Caco-2 (cell line): ENCODE measurements at places on chromosomes 4 and X. TPM values are rescaled to one million over a fixed set of nuclear protein-coding genes. Genes with fewer than 3 reads are reported as not detected.

GRCh38 chrX:118392716-118393115 is 46.8 kb downstream of the WDR44 start:
- H3K4me3 ChIP-seq: no peak overlapping the region
- no peaks in the 10 kb centered on the region for H3K36me3 ChIP-seq
- no peak overlapping the region for H3K27ac ChIP-seq
- no peak for DNase-seq

DNA sequence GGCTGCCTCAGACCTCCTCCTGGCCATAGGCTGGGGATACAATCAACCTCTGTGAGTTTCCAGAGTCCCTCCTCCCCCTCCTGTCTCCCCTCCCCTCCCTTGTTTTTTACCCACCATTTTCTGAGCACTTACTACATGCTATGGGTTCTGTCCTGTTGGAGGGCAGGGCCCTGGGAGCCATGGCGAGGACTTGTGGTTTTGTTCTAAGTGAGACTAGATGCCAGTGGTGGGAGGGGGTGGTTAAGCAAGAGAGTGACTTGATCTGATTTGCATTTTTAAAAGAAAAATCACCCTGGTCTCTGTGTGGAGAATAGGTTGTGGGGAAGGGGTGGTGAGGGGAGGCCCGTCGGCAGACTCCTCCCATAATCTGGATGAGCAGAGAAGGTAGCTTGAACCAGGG is 39.5 kb downstream of the EFNB1 start:
- H3K27me3 ChIP-seq: no peaks in the 10 kb centered on the region
- H3K36me3 ChIP-seq: no peaks in the 10 kb centered on the region
- no peak overlapping the region for H3K27ac ChIP-seq

DNA sequence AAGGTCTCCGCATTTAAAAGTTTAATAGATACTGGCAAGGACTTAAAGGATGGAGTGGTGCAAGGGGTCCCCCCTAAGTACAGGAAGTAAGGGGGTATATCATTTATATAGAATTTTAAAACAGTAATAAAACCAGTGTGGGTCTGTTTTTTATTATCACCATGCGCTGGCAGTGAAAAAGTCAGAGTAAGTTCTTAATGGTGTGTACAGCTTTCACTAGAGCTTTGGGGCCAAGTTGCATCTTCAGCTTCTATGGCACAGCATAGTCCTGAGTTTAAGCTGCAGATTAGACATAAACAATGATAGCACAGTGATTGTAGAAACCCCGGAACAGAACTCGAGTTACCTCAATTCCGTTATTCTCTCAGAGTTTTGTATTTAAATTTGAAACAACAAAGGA is 27.6 kb downstream of the RHOH start:
- H3K4me3 ChIP-seq: no peak overlapping the region
- no peaks in the 10 kb centered on the region for H3K36me3 ChIP-seq
- H3K27me3 ChIP-seq: no peaks in the 10 kb centered on the region
- no peak for DNase-seq

GRCh38 chr4:81452452-81453006 is 19.2 kb downstream of the RASGEF1B start:
- H3K4me1 ChIP-seq: no peaks in the 10 kb centered on the region
- no peak for DNase-seq
- H3K4me3 ChIP-seq: no peak overlapping the region
- no peak overlapping the region for H3K27ac ChIP-seq
- H3K27me3 ChIP-seq: no peaks in the 10 kb centered on the region
- H3K36me3 ChIP-seq: no peaks in the 10 kb centered on the region; the same call in 1 of the 2 replicates

GYG2 gene
- total RNA-seq: 44.0 and 50.4 TPM in 2 replicates

MAGEC3 gene
- not detected in 2 replicates for total RNA-seq

- DNase-seq: no peak
- no peak overlapping the region for H3K27ac ChIP-seq
- H3K27me3 ChIP-seq: no peaks in the 10 kb centered on the region
- H3K36me3 ChIP-seq: no peaks in the 10 kb centered on the region
Observed at GRCh38 chrX:928606-929005, 283.8 kb downstream of the CRLF2 start.

GRCh38 chr4:168822481-168822880 is 187.6 kb downstream of the CBR4 start:
- DNase-seq: no peak
- H3K27ac ChIP-seq: no peak overlapping the region
- H3K4me3 ChIP-seq: no peak overlapping the region
- no peaks in the 10 kb centered on the region for H3K36me3 ChIP-seq
- no peaks in the 10 kb centered on the region for H3K27me3 ChIP-seq

SORBS2 gene
- total RNA-seq: 47.7 and 59.7 TPM in 2 replicates

DNA sequence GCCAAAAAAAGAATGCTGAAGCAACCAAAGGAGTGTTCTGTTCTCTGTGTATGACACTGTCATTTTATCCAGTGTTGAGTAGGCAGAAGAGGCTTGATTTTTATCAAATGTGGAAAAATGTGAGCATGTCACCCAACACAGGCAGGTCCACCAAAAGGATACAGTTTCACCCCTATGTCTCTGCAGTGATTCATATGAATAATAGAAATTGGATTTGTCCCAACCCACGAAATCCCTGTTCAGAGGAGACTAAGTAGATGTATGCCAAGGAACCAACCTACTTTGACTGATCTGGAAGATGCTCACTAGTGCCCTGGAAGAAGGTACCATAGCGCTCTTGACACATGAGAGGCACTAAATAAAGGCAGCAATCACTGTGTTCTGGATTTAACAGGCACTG is 72.5 kb downstream of the FGF13 start:
- no peaks in the 10 kb centered on the region for H3K27me3 ChIP-seq
- no peaks in the 10 kb centered on the region for H3K36me3 ChIP-seq
- no peak for DNase-seq
- H3K4me3 ChIP-seq: no peak overlapping the region
- H3K27ac ChIP-seq: no peak overlapping the region
- H3K4me1 ChIP-seq: no peaks in the 10 kb centered on the region

ASIC5 gene
- not detected in 2 replicates for total RNA-seq

DNA sequence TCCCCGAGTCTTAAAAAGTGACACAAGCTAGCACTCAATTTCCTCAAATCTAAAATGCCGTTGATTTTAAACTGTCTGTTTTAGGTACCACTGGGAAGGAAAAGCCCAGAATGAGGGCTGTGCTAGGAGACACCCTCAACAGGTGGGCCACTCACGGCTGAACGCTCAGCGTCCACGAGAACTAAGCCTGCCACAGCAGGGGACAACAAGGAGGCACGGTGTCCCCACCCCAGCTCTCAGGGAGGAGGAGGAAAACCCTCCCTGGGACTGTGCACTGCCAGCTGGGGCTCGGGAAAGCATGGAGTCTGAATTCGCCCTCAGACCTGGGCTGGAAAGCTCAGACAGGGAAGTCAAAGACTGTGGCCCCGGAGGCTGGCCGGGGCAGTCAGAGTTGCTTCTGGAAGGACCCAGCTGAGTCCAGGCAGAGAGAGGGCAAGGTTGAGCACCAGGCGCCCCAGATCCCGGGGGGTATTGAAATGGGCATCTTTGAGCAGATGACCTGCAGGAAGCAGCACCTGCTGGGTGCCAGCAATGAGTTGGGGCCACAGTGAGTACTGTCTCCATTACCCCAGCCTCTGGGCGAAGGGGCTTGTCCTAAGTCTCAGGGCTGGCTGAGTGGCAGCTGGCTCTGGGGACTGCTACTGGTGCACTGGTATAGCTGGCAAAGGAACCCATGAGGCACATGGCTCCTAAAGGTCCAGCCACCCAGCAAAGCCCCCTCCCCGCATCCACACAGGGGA is 769 bp upstream of the CPZ start:
- no peak overlapping the region; the same call in 1 of the 2 replicates for H3K4me3 ChIP-seq
- no peak for DNase-seq
- H3K36me3 ChIP-seq: no peaks in the 10 kb centered on the region
- no peaks in the 10 kb centered on the region; the same call in 1 of the 2 replicates for H3K27me3 ChIP-seq
- no peak overlapping the region for H3K27ac ChIP-seq

DNA sequence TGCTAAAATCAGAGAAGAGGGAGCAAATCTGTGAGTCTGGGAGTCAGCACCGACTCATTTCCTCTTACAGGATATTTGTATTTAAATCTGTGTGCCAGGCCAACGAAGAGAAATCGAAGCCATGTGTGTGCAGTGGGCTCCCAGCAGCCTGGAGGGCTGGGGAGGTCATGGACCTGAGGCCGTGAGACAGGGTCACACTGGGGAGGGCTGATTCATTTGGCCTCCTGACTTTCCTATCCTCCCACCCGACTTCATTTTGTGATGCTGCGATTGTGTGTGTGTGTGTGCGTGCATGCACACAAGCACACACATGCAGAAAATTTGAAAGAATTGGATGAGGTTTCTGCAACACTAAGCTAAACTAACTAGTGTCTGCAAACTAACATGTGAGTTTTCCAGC is 48.7 kb upstream of the STX18 start:
- H3K36me3 ChIP-seq: no peaks in the 10 kb centered on the region
- H3K4me1 ChIP-seq: no peaks in the 10 kb centered on the region
- H3K27me3 ChIP-seq: no peaks in the 10 kb centered on the region
- no peak for DNase-seq
- H3K27ac ChIP-seq: no peak overlapping the region

GRCh38 chrX:153739754-153740486 is 15.3 kb downstream of the ABCD1 start:
- H3K4me3 ChIP-seq: no peak overlapping the region
- no peaks in the 10 kb centered on the region for H3K4me1 ChIP-seq
- no peak for DNase-seq
- no peaks in the 10 kb centered on the region for H3K36me3 ChIP-seq
- no peak overlapping the region for H3K27ac ChIP-seq

LRCH2 gene
- total RNA-seq: 0.18 and 0.19 TPM in 2 replicates

GRCh38 chr4:48122756-48123155 is 11.3 kb downstream of the TXK start:
- peaks cover 17% of the 10 kb centered on the region for H3K4me1 ChIP-seq
- no peaks in the 10 kb centered on the region for H3K36me3 ChIP-seq
- no peak for DNase-seq
- H3K27me3 ChIP-seq: no peaks in the 10 kb centered on the region
- no peak overlapping the region for H3K4me3 ChIP-seq

- peak overlapping the region; percentile 30 for H3K27ac ChIP-seq
- no peaks in the 10 kb centered on the region for H3K4me1 ChIP-seq
- DNase-seq: peak; percentile 47
- peak overlapping the region; percentile 98 for H3K4me3 ChIP-seq
- no peaks in the 10 kb centered on the region for H3K36me3 ChIP-seq
- H3K27me3 ChIP-seq: no peaks in the 10 kb centered on the region
Observed at GRCh38 chrX:1451661-1452515, 821 bp downstream of the ASMTL start.

KLHL4 gene
- total RNA-seq: not detected in 2 replicates

STATH gene
- not detected in 2 replicates for total RNA-seq

DNA sequence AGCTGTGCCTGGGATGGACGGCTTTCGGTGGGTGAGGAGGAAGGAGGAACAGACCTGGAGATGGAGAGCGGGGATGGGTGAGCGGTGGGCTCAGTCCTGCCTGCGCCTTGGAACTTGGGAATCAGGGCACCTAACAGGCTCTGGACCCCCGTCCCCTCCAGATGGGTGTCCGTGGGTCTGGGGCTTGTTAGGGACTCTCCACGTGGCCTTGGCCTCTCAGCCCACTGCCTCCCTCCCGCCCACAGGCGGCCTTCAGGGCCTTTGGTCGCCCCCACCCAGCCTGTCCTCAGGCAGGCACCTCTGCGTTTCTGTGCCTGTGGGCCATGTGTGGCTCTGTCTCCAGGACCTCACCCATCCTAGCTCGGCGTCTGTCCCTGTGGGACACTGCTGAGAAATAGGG is 29.0 kb downstream of the TRMT44 start:
- H3K4me3 ChIP-seq: no peak overlapping the region
- no peak for DNase-seq
- H3K4me1 ChIP-seq: peaks cover 14% of the 10 kb centered on the region
- H3K27ac ChIP-seq: no peak overlapping the region
- no peaks in the 10 kb centered on the region for H3K27me3 ChIP-seq

- peak overlapping the region; percentile 94 for H3K4me3 ChIP-seq
- peak; percentile 70 for DNase-seq
- H3K27ac ChIP-seq: peak overlapping the region; percentile 91
- no peaks in the 10 kb centered on the region for H3K27me3 ChIP-seq
Observed at GRCh38 chr4:3074846-3075651, 568 bp downstream of the HTT start.

DNA sequence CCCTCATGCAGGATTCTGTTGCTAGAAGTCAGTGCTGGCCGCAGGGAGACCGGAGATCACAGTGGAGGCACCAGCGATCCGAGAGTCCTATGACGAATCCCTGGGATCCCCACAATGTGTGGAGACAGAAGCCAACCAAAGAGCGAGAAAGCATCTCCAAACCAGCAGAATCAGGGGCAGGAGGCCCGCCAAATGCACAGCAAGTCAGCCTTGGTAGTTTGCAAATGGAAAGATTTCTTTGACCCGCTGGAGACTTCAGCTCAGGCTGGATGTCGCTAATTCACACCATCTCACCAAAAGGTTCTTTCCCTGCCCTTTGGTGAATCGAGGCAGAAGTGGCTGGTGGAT is 505 bp upstream of the PKD2 start:
- H3K4me3 ChIP-seq: peak overlapping the region; percentile 61
- H3K27me3 ChIP-seq: no peaks in the 10 kb centered on the region
- H3K4me1 ChIP-seq: no peaks in the 10 kb centered on the region
- no peak for DNase-seq
- no peak overlapping the region for H3K27ac ChIP-seq
- no peaks in the 10 kb centered on the region for H3K36me3 ChIP-seq

- H3K36me3 ChIP-seq: no peaks in the 10 kb centered on the region
- DNase-seq: no peak
- H3K27ac ChIP-seq: no peak overlapping the region
- H3K27me3 ChIP-seq: no peaks in the 10 kb centered on the region
Observed at GRCh38 chr4:682490-683172, 6.3 kb downstream of the SLC49A3 start.

TCEAL6 gene
- total RNA-seq: not detected in 2 replicates

SMIM10L2A gene
- 2.1 and 2.6 TPM in 2 replicates for total RNA-seq

OPRPN gene
- not detected in 2 replicates for total RNA-seq

ADH4 gene
- total RNA-seq: 2.2 and 2.5 TPM in 2 replicates

- no peaks in the 10 kb centered on the region for H3K27me3 ChIP-seq
- H3K4me1 ChIP-seq: no peaks in the 10 kb centered on the region
- no peak overlapping the region for H3K27ac ChIP-seq
- DNase-seq: peak; percentile 13
- H3K4me3 ChIP-seq: no peak overlapping the region
Observed at GRCh38 chrX:136711147-136711546, 63.2 kb downstream of the CD40LG start.

EGFL6 gene
- total RNA-seq: 0.16 and 0.26 TPM in 2 replicates

- H3K27ac ChIP-seq: no peak overlapping the region
- H3K27me3 ChIP-seq: no peaks in the 10 kb centered on the region
- DNase-seq: no peak
- no peaks in the 10 kb centered on the region for H3K36me3 ChIP-seq
- H3K4me3 ChIP-seq: no peak overlapping the region
Observed at GRCh38 chrX:53442322-53442631, 8.1 kb upstream of the HSD17B10 start.

DNA sequence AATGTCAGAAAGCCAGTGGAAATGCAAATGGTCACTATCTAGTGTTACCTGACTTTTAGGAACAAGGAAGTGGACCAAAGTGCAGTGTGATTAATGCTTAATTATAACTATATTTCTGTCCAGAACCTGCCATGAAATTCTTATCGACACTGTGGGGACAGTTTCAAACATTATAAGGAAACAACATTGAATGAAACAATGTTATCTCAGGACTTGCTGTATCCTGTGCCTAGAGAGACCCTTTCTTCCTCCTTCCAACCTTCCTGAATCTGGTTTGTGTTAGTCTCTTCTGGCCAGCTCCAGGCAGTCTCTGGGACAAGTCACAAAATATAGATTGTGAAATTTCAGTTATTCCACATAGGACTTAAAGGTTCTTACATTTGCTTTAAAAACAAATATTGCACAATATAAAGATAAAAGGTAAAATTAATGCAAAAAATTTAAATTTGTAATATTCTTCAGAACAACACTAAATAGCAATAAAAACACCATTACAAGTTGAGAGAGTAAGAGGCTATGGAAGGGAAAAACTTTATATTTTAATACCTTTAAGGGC is 203.4 kb downstream of the ZNF674 start:
- H3K4me1 ChIP-seq: no peaks in the 10 kb centered on the region
- no peaks in the 10 kb centered on the region for H3K36me3 ChIP-seq
- H3K4me3 ChIP-seq: no peak overlapping the region
